NCI-H2107 (cell line): ENCODE measurements at places on chromosomes 7 and 10.

GRCh38 chr7:154905146-154905545, 97.8 kb downstream of the PAXIP1 start:
- no peak for DNase-seq

DNA sequence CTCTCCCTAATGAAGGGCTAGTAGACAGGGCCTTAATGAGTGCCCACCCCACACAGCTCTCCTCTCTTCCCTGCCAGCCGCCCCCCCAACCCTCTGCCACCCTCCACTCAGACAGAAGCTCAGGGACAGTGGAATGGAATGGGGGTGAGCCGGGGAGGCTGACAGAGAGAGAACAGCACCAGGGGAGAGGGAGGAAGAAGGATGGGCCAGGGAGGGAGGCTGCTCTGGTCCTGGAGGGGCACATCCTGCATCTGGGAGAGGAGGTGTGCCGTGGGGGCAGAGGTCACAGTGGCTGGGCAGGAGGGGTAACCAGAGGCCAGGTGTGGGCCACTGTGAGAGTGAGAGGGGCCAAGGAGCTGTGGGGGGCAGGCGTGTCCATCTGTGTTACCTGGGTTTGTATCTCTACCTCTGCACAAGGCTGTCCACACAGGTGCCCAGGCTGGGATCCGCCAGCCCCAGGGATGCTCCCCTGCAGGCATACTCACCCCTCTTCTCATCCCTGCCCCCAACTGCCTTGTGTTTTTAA, 2.4 kb downstream of the NYAP1 start:
- DNase-seq: no peak

- no peak for DNase-seq
Measured at GRCh38 chr10:90743291-90743690, 114.5 kb downstream of the HTR7 start.

GRCh38 chr7:77823787-77824186, 25.2 kb downstream of the PHTF2 start:
- no peak for DNase-seq

DNA sequence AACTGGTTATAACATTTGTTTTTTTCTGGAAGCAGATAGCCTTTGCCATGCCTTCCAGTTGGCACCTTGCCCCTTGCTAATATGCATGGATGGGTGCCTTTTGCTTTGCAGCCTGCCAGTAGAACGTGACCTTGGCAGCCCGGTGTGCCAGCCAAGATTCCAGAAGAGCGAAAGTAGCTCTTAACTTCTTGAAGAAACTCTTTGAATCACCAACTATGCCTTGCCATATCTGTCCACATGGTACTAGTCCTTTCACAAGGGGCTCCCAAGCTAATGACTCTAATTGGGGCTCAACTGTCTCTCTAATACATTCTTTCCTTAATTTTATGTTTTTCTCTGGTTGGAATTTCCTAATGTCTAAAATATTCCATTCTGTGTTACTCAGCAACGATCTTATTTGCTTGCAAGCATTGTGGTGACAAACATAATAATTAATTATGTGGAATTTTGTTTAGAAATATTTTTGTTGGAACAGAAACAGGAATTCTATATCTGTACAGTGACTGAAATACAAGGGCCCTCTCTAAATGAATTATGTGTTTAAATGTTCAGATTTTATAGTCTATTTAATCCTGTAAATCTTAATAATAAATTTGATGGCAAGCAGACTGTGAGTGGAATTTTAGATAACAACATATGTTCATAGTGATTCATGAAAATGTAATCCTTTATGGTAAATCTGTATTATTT, 45.8 kb downstream of the HDAC9 start:
- DNase-seq: no peak

- no peak for DNase-seq
Measured at GRCh38 chr10:80503584-80504157, 34.0 kb upstream of the SH2D4B start.

DNA sequence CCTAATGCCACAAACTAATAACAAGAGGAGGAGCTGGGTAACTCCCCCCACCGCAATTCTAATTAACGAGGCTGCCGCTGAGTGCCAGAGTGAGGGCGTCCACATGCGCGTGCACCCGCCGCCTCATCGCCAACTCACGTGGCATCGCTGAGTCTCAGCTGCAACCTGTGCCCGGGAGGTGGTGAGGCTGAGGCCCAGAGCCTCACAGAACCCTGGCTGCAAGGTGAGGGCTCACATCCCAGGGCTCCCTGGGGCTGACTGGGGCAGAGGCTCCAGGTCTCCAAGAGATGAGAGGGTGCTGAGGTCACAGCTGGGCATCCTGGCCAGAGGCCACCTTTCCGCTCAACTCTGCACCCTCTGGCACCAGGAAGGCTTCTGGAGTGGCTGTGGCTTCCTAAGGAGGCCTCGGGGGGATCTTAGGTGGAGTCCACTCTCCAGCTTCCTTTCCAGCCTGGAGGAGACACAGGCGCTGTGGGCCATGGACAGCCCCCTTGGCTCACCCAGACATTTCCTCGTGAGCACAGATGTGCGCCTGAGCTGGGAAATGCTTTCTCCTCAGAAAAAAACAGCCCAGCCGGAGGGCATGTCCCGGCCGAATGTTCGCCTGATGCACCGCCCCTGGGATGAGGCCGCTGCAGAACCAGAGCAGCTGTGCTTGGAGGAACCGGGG, 242.6 kb downstream of the MAD1L1 start:
- no peak for DNase-seq

- DNase-seq: no peak
Measured at GRCh38 chr10:77436257-77436975, 201.2 kb downstream of the KCNMA1 start.

DNA sequence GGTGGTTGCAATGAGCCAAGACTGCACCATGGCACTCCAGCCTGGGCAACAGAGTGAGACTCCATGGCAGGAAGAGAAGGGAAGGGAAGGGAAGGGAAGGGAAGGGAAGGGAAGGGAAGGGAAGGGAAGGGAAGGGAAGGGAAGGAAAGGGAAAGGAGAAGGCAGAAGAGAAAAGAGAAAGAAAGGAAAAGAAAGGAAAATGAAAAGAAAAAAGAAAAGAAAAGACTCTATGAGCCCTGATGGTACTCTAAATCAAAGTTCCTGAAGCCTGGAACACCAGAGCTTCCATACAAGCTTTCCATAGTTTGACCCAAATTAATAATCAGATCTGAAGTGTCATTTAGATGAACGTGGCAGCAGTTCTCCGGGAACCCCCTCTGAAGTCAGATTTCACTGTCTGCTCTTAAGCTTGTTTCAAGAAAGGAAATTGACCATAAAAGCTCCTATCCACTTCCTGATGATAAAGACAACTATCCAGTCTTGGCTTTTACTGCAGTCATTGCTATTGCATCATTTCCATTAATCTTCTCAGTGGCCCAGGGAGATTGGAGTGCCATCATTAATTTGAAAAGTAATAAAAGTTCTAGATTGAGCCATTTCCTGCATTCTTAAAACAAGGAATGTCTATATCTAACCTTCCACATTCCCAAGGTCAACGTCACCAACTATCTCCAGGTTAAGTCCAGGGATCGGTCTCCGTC, 44.2 kb upstream of the FRMD4A start:
- no peak for DNase-seq

GRCh38 chr7:22723181-22723601, 3.8 kb upstream of the IL6 start:
- no peak for DNase-seq

GRCh38 chr10:123100030-123100762, 35.6 kb upstream of the HMX3 start:
- DNase-seq: no peak

GRCh38 chr7:99733448-99733847, 1.5 kb downstream of the CYP3A7 start:
- no peak for DNase-seq

GRCh38 chr10:72261784-72262404, 11.8 kb upstream of the DDIT4 start:
- no peak for DNase-seq

DNA sequence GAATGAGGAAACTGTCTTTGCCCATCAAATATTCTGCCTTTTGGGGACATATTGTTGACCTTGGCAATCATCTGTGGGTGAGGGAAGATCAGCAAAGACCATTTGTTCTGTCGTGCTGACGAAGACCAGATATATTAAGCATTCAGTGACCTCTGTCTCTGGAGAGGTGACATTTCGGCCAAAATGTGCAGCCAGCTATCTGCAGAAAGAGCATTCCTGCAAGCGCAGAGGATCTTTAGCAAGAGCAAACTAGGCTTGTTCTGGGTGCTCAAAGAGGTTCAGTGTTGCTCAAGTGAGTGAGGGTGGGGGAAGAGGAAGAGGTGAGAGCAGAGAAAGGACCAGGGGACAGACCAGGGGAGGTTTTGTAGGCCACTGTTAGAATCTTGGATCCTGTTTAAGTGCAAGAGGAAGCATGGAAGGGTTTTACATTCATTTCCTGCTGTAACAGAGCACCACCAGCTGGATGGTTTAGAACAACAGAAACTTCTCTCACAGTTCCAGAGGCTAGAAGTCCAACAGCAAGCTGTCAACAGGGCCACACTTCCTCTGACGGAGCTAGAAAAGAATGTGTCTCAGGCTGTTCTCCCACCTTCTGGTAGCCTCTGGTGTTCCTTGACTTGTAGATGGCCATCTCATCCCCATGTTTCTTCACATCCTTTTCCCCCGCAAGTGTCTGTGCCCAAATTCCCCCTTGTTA, 11.2 kb downstream of the C10orf120 start:
- DNase-seq: no peak

DNA sequence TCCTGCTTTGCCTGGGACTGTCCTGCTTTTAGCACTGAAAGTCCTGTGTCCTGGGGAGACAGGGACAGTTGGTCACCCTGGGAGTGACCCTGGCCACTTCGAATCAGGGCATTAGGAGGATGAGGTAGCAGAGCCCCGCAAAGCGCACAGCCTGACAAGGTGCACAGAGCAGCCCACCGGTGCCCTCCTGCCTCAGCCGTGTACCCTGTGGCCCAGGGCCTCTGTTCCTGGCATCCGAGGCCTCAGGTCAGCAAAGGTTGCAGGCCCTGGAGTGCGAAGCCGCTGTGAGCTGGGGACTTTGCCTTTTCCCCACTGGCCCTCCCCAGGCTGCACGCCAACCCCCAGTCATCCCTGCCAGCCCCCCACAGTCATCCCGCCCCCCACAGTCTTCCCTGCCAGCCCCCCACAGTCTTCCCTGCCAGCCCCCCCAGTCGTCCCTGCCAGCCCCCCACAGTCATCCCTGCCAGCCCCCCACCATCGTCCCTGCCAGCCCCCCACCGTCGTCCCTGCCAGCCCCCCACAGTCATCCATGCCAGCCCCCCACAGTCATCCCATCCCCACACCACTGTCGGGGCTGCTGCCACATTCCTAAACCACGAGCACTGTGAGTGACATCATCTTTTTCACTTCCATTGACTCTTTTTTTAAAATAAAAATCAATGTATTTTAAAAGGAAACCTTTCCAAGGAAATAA, 91.8 kb downstream of the RGS10 start:
- DNase-seq: no peak

DNA sequence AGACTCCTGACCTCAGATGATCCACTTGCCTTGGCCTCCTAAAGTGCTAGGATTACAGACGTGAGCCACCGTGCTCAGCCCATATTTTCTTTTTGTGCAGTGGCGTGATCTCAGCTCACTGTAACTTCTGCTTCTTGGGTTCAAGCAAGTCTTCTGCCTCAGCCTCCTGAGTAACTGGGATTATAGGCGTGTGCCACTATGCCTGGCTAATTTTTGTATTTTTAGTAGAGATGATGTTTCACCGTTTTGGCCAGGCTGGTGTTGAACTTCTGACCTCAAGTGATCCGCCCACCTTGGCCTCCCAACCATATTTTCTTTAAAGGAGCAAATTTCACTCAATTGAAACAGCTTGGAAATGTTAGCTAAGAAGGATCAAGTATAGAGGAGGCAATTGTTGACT, 16.5 kb downstream of the GBF1 start:
- DNase-seq: no peak

DNA sequence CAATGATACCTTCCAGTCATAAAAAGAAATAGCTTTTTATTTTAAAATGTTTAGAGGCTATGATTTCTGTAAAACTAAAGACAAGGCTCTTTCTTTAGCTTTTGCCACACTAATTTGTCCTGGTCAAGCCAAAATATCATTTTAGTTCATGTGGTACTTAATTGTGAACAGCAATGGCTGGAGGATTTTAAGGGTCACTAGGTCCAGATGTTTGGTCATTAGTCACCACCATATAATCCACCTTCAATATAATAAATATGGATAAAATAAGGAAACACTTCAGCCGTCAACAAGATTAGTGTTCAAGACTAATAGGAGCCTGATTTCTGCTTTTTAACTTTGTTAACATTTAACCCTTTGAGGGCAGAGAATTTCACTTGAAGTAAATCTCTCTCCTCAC, 50.0 kb upstream of the HGF start:
- no peak for DNase-seq

GRCh38 chr7:143027032-143027431, at the start of gene OR9A2:
Gene OR9A2 (minus strand): TSS chr7:143027132. CDS start chr7:143027132, 0 bp downstream.
- DNase-seq: no peak

DNA sequence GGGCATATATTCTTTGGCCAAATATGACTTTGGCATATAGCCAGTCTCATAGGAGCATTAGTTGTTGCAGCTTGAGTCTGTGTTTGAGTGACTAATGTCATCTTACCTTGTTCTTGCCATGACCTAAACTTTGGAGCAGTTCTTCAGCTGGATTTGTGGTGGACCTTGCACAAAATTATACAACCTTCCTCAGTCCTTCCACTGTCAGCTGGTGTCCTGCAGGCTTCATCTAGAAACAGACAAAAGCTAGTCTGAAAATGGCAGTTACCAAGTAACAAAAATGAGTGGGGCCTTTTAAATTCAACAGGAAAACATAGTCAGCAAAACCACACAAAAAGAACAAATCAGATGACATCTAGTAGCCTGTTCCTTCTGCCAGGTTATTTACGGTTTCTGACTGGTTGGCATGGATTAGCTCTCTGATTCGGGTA, 59.5 kb upstream of the HECTD2 start:
- no peak for DNase-seq

GRCh38 chr7:144416341-144416740, 12.8 kb upstream of the NOBOX start:
- DNase-seq: no peak

DNA sequence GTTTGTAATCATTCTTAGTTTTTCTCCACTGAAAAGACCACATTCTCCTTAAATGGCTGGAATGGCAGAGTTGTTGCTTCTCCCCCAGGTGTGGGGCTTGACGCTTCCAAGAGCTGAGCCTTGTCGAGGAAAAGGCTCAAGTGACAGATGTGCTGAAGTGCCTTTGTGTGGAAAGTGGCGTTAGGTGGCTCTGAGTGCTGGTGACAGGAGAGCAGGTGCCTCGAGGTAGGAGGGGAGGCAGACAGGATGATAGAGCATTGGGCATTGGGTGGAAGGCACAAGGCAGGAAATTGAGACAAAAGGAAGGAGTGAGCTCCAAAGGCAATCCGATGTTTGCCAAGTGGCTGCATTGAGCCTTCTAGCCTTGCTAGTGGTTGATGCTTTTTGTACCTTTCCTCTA, 6.7 kb downstream of the KIAA1217 start:
- DNase-seq: no peak

DNA sequence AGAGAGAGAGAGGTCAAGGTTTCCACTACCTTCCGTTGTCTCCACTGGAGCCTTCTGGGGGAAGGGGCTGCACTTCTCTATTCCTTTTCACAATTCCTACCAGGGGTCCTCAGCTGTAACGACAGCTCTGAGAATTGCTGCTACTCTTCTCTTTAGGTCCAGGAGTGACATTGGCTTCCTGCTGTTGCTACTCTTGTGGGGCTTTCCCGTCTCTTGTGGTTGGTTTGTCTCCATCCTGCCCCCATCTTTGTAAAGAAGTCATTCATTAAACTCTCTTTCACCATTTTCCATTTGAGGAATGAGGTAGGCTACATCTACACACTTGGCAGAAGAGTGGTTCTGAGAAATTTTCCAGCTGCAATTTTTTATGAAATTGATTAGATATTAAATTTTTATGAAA, 238.8 kb upstream of the LYZL1 start:
- no peak for DNase-seq

GRCh38 chr10:110513949-110514348, 16.2 kb downstream of the DUSP5 start:
- DNase-seq: no peak

GRCh38 chr7:14069961-14070360, 80.5 kb upstream of the ETV1 start:
- no peak for DNase-seq
